Mammary epithelial cell (primary cell): ENCODE measurements at places on chromosomes 12 and 14.

GRCh38 chr12:109443794-109444193, 33.3 kb downstream of the KCTD10 start:
- no peak for DNase-seq

DNA sequence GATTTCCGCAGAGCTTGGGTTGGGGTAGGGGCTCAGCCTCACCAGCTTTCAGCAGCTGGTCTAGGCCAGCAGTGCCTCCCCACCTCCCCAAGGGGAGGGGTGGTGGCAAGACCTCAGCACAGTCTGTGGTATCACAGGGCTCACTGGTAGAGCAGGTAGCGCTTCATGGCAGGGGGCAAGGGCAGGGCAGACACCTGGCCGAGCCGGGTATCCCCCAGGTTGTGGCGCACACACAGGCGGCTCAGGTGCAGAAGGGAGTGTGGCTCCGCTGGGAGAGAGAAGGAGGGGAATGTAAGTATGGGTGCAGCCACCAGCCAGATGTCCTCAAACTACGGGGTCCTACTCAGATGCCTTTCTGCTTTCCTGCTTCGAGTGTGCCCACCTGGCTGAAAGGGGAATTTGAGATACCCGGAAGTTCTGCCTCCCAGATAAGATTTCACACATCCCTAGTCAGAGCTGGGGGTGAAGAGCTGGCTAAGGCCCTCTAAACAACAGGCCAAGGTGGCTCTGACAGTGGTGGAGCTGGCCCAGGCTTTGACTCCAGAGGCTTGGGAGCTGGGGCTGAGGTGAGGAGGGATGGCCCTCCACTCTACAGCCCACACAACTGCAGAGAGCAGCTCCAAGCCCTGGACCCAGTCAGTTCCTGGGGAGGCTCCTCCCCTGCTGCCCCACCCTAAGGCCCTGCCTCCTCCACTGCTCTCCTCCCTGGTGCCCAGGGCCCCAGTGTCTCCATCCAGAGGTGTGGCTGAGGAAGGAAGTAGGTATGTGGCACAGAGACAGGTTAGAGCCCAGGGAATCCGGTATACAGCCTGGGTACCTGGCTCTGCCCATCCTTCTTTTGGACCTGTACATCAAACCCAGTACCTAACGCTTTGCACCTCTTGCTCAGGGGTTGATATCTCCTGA, 1.8 kb downstream of the SPSB2 start:
- DNase-seq: peak; percentile 72

DNA sequence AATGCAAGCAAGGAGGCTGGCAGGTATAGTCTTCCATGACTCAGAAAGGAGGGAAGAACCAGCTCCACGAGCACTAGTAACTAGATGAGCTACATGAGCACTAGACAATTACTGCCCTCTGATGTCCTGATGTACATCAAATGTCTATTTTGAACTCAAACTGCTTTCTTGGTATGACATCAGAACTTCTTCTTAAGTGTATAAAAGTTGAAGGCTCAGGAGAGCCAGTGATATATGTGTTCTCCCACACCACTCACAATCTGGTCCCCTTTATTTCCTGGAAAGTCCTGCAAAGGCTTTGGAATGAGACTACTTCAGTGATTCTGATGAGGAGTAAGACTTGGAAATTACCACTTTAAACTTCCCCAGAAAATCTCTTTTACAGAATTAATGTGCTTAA, 18.5 kb upstream of the DHRS7 start:
- peak; percentile 56 for DNase-seq

DNA sequence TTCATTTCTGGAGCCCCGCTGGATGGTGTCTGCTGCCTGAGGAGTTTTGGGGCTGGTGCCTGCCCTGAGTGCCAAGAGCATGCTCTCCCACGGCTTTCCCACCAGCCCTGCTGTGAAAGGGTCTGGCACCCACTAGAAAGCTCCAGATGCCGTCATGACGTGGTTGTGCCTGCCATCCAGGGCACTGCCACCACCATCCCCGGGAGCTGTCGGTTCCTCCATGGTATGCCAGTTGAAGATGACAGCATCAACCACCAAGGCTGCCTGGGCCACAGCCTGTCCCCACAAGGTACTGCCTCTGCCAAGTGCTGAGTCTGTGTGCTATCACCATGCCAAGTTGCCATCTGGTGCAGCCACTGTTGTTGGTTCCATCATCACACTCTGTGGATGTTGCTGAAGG, 85.9 kb downstream of the TTC8 start:
- DNase-seq: no peak

GRCh38 chr14:71384007-71384845, 477.0 kb downstream of the PCNX1 start:
- DNase-seq: no peak

DNA sequence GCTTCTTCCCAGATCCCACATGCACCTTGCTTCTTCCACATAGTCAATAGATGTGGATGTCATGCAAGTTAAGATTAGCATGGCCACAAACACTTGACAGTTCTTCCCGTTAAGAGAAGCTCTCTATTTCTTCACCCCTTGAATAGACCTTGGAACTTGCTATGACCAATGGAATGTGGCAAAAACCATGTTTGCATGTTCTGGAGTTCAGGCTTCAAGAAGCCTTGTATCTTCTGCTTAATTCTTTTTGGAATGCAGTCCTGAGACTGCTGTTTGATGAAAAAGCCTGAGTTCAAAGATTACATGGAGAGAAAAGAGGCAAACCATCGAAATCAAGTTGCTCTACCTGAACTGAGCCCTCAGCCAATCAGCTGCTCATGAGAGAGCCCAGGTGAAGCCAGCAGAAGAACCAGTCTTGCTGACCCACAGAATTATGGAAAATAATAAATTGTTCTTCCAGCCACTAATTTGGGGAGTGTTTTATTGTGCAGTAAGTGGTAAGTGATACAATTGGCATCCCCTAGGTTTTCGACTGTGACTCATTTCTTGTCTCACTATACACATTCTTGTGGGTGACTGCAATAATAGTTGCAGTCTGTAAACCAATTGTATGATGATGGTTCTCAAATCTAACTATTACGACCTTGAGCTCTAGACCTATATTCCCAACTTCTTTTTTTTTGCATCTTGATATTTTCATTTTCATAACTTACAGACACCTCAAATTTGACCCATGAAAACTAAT, 12.6 kb downstream of the RASSF9 start:
- DNase-seq: peak; percentile 85

- peak; percentile 46 for DNase-seq
These were observed 10.6 kb downstream of the RARG start for GRCh38 chr12:53221203-53222080.

DNA sequence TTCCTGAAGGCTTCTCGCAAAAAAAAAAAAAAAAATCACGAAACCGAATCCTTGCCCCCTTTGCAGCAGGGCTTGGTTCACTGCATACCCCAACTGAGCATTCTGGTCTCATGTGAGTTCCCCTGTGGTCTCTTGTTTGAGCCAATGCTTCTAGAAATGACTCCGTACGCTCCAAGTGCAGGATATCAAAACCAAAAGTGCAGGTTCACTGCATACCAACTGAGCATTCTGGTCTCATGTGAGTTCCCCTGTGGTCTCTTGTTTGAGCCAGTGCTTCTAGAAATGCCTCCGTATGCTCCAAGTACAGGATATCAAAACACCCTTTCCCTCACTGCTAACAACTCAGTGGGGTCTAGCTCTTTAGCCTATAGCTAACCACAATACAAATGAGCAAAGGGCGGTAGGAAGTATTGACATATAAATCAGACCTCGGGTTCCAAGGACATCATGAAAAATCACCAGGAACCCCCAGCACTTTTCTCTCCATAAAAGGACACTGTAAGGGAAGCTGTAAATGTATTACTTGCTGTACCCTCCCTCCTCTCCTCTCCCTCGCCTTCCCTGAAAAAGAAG, 206.3 kb upstream of the NOS1 start:
- DNase-seq: no peak

DNA sequence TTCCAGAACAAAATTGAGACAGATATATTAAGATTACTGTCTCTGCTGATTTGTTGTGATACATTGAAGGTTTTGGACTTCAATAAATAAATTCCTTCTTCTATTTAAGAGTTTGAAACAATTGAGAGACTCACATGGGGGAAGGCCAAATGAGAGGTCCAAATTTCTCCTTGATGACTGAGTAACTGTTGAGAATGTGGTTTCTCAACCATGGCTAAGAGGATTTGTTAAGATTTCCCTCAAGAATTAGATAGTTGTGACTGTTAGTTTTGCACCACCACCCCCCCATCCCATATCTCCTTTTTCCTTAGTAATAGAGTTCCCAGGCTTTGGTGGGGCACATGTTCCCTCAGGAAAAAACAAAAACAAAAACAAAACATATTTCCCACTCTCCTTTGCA, 47.7 kb upstream of the IGF1 start:
- DNase-seq: no peak

- no peak for DNase-seq
These were observed 44.7 kb downstream of the DCAF4 start for GRCh38 chr14:72970824-72971434.

GRCh38 chr12:12608557-12608957, 3.1 kb upstream of the CREBL2 start:
- peak; percentile 44 for DNase-seq

GRCh38 chr12:12883369-12884001, 7.9 kb upstream of the GPRC5A start:
- peak; percentile 90 for DNase-seq

DNA sequence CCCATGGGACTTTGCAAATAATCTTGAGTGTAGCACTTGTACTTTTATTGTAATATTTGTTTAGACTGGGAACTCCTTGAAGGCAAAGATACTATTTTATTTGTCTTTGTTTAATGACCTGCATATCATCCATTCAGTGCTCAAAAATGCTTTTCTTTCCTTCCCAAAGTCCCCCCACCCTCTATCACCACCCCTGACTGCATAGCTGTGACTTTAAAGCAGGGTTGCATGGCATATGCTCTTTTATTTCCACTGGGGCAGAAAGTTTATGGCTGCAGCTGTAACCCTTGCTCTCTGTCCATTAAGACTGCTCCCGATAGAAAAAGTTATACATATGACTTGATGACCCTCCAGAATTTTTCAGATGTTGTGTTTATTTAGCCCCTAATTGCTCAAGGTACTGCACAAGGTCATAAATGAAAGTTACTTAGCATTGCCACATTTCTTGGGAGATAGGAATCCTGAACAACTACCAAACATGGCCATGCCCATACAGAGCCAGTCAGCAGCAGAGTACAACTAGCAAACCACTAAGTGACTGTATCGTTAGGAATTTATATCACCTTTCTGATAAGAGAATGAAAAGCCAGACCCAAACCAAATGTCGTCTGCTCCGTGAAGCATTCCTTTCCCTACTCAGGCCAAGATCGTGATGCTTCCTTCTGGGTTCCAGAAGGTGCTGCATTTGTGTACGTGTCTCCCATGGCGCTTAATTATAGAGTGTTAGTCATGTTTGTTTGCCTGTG, 114.3 kb downstream of the DIP2B start:
- peak; percentile 79 for DNase-seq

- no peak for DNase-seq
These were observed 216.1 kb downstream of the SLC38A4 start for GRCh38 chr12:46609674-46610073.

GRCh38 chr12:2018391-2018790, 14.1 kb upstream of the DCP1B start:
- DNase-seq: no peak

GRCh38 chr12:126219139-126219538, 1153.9 kb downstream of the AACS start:
- DNase-seq: no peak

GRCh38 chr12:11947213-11947612, 123.5 kb upstream of the BCL2L14 start:
- no peak for DNase-seq

DNA sequence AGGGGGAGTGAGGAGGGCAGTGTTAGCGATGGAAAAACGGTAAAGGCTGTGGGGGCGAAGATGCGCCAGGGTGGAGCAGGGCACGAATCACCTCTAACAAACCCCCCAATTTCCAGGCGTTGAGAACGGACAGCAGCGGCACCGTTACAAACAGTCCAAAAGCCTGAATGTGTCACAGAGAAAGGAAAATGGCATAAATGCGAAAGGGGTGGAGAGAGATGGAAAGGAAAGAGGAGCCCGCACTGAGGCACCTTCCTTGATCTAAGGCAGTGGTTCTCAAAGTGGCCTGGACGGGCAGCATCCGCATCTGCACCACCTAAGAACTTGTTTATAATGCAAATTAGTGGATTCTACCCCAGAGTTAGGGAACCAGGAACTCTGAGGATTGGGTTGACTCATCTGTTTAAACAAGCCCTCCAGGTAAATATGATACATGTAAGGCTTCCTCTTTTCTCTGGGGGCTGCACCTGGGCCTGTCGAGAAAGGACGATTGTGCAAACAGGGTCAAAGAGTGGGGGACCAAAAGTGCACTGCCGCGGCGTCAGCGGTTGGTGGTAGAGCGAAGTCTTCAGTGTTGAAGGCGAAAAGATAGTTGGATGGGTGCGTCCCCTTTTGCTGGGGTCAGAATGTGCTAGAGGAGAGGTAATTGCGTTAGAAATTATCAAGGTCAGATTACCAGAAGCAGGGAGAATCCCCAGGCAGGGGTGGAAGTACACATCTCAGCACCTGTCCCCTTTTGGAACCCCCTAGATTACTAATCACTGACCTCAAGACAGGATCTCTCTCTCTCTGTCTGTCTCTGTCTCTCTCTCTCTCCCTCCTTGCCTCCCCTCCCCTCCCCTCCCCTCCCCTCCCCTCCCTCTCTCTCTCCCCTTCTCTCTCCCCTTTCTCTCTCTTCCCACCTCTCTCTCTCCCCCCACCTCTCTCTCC, 1.3 kb upstream of the KCNH5 start:
- peak; percentile 5 for DNase-seq

- DNase-seq: no peak
These were observed 1009.8 kb downstream of the NRXN3 start for GRCh38 chr14:79179985-79180384.

- DNase-seq: no peak
These were observed 96.3 kb downstream of the ITPK1 start for GRCh38 chr14:93019367-93019843.

DNA sequence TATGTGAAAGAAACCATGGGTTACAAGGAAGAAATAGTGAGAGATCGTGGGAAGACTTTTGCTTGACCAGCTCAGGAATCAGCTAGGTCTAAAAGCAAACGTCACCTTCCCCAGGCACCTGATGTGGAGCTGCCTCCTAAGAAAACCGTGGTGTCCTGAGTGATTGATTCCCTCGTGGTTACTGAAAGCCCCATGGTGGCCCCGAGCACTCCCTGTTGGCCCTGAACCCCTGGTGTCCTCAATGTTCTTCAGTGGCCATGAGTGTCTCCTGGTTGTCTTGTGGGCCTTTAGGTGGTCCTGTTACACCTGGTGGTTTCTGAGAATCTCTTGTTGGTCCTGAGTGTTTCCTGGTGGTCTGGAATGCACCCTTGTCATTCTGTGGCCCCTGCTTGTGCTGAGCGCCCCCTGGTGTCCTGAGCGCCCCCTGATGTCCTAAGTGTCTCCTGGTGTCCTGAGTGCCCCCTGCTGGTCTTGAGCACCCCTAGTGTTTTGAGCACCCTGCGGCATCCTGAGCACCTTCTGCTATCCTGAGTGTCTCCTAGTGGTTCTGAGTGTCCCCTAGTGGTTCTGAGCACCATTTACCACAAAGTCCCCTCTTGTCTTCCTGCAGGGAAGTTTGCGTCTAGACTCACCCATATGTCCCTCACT, 518.7 kb downstream of the TMEM121 start:
- no peak for DNase-seq

DNA sequence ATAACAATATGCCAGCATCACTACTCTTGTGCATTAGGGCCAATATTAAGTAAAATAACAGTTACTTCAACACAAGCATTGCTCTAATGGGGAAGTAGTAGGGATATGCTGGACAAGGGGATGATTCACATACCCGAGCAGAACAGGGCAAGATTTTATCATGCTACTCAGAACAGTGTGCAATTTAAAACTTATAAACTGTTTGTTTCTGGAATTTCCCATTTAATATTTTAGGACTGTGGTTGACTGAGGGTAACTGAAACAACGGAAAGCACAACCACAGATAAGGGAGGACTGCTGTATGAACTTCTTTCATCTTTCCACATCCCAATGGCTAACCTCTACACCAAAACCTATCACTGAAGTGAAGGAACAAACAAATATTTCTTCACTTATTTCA, 36.8 kb downstream of the SARNP start:
- DNase-seq: peak; percentile 43
